ENCODE measurements at places on chromosomes 2 and 18.

DNA sequence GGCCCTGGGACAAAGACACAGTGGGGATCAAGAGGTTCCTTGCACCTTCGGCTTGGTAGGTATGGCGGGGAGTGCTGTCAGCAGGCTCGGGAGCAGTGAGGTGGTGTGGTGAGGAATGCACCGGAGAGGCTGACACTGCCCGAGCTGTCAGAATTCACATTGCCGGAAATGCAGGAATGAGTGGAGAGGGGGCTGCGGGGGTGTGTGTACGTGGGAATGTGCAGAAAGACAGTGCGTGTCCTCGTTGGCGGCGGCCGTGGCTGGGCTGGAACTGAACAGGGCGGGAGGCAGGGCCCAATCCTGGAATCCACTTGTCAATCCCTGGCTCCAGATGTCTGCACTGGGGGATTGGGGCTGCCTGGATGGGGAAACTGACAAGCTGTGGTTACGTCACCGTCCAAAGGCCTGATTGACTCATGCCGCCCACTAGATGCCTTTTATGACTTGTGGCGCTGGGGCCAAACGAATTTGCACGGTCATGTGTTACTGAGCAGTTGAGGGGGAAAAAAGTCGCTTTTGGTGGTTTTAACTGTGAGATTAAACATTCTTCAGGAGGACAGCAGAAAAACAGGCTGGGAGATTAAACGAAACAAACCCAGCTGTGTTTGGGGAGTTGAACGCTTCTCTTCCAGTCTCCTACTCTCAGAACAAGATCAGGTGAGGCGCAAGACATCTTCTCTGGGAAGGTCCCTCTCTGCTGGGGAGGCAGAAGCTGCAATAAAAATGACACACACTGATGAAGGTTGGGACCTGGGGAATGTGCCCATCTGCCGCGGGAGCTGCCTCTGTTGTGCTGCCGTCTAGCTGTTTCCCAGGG, 189.4 kb upstream of the GLI2 start:
- DNase-seq = no peak

- no peak for DNase-seq
These were observed 147.7 kb upstream of the DTNA start for GRCh38 chr18:34562252-34562870.

- no peak for DNase-seq
These were observed 108.6 kb downstream of the AGPS start for GRCh38 chr2:177501186-177501585.

DNA sequence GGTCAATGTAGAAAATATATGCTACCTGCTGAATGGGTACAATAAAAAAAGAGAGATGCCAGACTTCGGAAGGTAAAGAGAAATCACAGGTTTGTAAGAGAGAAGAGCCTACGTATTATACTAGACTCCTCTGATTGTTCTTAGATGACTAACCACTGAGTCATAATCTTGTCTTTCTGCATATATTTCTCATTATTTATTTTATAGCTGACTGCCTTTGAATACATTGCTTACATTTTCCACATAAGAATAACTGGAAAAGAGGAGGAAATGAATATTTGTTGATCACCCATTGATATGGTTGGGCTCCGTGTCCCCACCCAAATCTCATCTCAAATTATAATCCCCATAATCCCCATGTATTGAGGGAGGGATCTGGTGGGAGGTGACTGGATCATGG, 90.3 kb upstream of the RAB27B start:
- DNase-seq = no peak

- no peak for DNase-seq
These were observed 137.4 kb downstream of the MC4R start for GRCh38 chr18:60235164-60235563.

DNA sequence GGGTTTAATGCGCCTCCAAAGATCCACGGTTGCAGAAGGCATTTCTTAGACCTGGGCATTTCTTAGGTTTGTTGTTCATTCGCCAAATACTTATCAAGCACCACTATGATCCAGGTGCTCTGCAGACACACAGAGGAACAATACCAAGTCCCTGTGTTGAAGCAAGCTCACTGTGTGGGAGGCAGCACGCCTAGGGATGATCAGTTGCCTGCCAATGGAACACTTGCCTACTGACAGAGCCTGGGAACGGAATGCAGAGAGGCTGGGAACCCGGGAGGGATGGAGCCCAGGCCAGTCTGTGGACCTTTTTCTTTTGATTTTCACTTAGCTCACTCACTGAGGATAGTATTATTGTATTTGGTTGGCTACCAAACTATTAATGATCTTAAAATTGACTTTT, 1.9 kb upstream of the GRP start:
- DNase-seq = no peak

DNA sequence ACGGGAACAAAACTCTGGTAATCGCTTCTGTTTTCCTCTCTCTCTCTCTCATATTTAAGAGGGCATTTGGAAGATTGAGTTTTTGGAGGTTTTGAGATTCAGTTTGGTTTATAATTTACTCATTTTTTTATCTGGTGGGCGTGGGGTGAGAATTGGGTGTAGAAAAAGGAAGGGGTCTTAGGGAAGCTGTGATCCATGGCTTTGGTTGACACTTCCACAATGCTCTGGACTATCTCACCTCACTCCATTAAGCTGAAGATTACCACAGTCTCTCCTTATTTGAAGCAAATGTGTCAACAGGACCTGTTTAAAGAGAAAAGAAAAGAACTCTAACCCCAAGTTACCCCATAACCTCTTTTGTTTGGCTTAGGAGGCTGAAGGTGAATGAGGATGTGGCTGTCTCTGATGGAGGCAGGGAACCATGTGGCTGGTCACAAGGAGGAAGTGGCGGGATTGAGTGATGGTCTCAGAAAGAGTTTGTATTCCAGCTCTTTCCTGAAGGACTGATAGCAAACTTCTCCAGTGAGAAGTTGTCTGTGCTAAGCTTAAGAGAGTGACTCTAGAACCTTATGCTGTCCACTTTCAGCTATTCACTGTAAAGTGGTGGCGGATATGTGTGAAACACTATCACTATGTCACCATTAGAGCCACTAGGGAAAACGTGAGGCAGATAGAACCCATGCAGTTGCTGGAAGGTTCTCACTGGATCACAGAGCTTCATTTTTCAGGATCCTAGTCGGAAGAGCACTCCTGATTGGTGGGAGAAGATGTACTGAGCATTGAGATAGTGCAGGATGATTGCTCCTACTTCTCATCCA, 934 bp downstream of the ZNF804A start:
- DNase-seq = no peak

DNA sequence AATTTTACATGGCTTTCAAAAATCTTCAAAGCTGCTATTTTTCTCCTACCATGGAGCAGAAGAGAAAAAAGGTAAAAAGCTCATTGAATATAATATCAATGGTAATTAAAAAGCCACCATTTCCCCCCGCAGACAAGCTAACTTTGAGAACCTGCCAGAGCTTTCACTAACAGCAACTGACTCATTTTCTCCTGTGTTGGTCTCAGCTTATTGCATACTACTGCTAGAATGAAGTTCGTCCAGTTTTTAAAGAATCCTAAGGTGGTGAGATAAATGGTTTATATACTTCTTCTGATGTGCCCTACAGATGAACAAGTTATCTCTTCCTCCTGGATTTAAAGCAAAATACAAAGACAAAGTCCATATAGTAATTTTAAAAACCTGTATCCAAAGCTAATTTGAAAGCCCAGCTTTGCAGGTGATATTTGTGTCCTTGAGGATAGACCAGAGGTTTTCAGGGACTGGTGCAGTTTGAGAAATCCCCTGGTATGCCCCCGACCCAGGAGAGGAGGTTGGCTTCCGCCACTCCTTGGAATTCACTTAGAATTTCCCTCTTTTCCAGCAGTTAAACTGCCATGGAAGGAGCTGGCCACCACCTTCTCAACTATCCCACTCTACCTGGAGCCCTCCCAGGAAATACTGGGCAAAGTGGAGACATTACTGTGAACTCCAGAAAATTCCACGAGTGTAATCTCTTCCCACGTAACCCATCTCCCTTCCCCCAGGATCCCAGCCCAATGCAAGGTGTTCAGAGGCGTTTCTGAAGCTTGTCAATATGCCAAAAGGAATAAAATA, 17.5 kb downstream of the YPEL5 start:
- no peak for DNase-seq

DNA sequence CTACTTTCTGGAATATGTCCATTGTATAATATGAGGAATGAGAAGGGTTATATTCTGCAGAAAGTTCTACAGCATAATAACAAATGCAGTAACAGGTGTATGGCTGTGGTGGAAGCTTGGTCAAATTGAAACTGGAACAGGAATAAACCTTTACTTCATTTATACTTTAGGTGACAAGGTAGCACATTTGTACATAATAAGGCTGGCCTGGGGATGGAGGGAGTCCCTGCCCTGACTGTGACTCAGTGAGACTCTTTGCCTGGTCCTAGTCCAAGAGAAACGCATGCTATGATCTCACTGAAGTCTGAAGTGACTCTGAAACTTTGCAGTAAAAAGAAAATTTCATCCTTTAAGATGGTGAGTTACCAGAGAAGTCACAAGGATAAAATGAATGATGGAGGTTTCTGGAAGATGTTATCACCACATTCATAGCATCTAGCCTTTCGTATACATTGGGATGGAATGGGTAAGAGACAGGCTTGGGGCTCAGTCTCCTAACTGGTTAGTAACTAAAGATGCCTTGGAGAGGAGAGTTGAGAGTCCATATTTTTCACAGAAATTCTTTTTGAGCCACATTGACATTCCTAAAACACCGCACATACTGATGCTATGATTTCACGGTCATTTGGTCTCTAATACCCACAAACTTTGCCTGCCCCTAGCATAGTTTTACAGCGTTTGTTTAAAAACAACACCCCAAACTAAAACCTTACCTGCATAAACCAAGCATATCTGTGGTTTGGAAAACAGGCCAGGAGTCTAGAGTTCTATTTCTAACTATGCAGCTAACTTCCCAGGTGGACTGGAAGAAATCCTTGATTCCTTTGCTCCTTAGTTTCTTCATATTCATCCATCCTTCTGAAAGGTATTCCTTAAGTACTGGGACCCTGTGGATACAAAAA, 42.4 kb upstream of the NABP1 start:
- DNase-seq = no peak

DNA sequence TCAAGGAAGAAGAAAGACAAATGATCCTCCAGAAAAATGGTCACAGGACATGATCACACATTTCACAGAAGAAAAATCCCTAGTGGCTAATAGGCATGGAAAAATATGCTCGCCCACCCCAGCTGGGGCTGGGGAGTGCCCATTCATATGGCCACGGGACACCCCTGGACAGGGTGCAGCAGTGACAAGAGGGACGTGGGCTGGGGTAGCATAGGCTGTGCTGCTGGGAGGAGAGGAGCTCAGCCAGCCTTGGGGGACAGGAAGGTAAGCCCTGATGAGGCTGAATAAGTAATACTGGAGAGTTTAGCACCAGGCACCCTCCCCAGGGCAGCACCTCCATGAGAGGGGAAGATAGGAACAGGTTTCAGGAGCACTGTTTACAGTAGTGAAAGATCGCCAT, 254.9 kb upstream of the HS6ST1 start:
- DNase-seq = no peak

GRCh38 chr18:6781796-6782195, 52.3 kb downstream of the ARHGAP28 start:
- DNase-seq = no peak

- DNase-seq = no peak
These were observed 1554.8 kb upstream of the TMEFF2 start for GRCh38 chr2:193749485-193749884.

DNA sequence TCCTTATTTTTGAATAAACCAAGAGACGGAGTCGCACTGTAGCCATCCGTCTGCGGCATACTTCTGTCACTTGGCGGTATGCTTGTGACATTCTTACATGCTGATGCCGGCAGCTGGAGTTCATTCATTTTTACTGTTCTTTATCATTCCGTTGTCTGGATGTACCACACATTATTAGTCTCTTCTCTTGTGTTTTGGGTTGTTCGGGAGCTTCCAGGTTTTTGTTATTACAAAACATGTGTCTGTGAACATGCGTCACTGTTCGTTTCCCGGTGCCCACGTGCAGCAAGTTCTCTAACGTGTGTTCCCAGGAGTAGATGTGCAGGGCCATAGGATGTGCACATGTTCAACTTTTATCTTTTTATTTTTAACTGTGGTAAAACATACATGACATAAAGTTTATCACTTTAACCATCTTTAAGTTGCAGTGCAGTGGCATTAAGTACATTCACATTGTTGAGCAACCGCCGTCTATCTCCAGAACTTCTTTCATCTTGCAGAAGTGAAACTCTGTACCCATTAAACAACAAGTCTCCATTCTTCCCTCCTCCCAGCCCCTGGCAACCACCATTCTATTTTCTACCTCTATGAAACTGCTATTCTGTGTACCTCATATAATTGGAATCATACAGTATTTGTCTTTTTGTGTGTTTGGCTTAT, 40.1 kb downstream of the MTCL1 start:
- DNase-seq = no peak

GRCh38 chr2:47452761-47453160, 49.8 kb downstream of the MSH2 start:
- no peak for DNase-seq

DNA sequence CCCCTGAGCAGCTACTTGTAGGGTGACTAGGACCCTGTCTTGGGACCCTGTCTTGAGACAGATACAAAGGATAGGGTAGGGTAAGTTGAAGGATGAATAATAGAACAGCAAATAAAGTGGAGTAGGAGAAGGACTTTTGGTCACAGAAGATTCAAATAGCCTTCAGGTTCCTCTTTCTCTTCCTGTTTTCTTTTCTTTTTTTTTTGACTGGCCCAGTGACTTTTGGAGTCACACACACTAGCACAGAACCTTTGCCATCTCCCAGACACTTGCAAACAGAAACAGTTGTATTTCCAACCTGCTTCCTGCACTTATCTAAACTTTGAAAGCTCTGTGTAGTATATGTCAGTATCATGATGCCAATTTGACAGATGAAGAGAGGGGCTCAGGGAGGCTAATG, 108.2 kb downstream of the TDRD15 start:
- no peak for DNase-seq

DNA sequence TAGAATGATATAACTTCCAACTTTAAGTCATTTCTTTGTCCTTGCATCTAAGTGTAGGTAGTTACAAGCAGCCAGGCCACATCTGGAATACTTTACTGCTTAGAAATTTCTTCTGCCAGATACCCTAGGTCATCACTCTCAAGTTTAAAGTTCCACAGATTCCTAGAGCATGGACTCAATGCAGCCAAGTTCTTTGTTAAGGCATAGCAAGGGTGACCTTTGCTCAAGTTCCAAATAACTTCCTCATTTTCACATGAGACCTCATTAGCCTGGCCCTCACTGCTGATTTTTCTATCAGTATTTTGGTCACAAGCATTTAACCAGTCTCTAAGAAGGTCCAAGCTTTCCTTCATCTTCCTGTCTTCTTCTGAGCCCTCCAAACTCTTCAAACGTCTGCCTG, 7.8 kb upstream of the UGT1A9 start:
- DNase-seq = no peak

- no peak for DNase-seq
These were observed 299.2 kb upstream of the ZSWIM2 start for GRCh38 chr2:187148059-187148714.

- DNase-seq = no peak
These were observed 56.2 kb upstream of the CCDC85A start for GRCh38 chr2:56127463-56128152.

- no peak for DNase-seq
These were observed 84.0 kb downstream of the POLR1A start for GRCh38 chr2:86021396-86022378.

DNA sequence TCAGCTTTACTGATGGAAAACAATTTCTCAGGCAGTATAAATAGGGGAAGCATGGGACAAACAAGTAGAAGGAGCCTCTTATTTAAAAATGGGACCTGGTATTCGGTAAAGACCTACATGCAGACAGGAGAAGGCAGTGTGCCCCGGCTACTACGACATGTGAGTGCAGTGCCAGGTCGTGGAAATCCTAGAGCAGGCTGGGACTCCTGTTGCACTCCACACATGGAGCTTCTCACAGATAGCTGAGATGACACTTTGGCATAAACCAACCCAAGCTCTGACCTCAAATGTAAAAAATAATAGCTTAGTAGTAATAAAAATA, 885 bp upstream of the DSEL start:
- peak; percentile 12 for DNase-seq

All from left renal pelvis (tissue), 4 donors.